Renal cortex interstitium (tissue), 15 donors: ENCODE measurements at places on chromosomes 16 and 17.

GRCh38 chr17:27379888-27380533, 76.2 kb upstream of the KSR1 start:
- no peak for DNase-seq

DNA sequence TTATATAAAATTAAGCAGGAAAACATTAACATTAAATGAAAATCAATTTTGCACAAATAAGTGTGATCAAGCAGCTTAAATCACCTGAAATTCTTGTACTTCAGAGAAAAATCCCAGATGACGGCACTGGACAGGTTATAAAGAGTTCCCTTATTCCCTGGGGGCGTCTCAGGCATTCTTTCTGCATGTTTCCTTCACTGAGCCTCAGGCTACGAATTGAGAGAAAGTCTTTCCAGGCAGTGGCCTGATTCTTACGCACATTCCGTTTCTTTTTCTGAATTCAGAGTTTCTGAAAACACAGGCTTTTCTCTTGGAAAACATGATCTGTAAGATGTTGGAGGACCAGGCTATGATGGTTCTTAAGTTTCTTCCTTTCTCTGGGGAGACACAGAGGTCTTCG, 22.1 kb upstream of the PITPNM3 start:
- DNase-seq: no peak

DNA sequence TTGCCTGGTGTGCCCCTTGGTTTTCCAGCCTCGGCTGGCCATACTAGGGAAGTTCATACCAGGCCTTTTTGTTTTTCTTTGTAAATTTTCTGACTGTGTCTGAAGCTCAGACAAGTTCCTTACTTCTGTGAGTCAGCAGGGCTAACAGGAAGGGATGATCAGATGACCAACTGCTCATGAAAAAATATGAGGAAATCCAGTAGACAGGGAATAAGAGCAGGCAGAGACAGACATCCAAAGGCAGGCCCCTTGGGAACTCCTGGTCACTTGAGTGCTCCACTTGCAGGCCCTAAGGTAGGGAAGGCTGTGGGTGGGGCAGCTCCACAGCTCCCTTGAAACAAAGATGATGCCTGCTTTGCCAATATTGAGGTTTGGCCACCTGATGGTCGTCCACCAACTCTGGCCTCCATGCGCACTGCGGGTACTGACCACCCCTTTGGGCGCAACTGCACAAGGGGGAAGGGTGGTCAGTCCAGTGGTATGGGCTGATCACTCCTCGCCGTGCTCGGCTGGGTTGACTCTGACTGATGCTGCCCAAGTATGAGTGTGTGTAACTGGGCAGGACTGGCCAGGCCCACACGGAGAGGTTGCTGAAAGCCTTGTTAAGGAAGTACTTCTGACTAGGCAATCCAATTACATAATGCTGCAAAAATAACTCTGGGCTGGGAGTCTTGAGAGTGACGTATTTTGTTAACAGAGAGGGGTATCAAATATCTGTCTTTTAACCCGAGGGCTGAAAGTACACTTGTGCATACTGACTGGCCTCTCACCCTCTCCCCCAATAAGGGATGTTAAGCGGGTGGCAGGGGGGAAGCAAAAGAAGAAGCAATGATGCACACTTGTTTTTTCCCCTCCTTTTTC, 20.8 kb upstream of the ZFHX3 start:
- no peak for DNase-seq

DNA sequence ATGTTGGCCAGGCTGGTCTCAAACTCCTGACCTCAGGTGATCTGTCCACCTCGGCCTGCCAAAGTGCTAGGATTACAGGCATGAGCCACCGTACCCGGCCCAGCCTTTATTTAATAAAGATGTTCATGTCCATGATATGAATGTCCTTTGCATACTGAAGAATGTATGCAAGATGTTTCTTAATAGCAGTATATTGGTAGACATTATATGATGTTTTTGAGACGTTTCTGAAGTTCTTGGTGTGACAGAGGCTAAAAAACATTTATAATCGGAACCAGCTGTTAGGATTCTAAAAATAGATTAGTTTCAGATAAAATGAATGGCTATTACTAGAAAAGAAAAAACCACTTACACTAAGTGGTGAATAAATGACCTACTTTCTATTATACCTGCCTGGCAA, 11.8 kb downstream of the PDZD9 start:
- no peak for DNase-seq

DNA sequence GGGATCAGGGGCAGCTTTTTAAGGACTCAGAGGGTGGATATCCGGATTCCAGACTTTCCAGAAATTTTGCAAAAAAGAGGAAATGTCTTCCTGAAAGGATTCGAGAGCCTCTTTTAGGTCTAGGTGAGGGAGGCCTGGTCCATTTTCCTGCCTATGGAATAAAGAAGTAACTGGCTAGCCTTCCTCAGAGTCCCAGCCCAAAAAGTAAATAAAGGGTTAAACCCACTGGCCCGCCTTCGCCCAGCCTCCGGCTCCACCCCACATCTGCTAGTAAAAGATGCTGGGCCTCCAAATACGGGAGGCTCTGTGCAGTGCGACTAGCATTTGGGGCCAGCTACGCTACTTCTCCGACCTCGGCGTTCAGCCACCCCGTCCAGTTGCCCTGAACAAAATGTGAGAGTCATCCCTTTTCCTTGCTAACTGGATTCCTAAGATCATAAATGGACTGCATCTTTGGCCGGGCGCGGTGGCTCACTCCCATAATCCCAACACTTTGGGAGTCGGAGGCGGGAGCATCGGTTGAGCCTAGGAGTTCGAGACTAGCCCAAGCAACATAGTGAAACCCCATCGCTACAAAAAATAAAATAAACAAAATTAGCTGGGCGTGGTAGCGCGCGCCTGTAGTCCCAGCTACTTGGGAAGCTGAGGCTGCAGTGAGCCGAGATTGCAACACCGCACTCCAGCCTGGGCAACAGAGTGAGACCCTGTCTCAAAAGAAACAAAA, 824 bp upstream of the MPP2 start:
- DNase-seq: no peak

- no peak for DNase-seq
Measured at GRCh38 chr17:67491009-67491680, 114.1 kb downstream of the PITPNC1 start.

DNA sequence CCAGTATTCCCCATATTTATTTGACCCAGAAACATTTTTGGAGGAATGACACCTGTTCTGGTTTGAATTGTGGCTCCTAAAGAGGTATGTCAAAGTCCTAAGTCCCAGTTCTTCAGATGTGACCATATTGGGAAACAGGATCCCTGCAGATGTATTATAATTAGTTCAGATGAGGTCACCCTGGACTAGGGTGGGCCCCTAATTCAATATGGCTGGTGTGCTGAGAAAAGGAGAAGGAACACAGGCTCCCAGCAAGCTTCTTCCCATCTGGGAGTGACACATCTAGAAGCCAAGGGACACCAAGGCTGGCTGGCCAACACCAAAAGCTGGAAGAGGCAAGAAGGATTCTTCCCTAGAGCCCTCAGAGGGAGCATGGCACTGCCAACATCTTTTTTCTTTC, 3.8 kb upstream of the GCSH start:
- DNase-seq: no peak

DNA sequence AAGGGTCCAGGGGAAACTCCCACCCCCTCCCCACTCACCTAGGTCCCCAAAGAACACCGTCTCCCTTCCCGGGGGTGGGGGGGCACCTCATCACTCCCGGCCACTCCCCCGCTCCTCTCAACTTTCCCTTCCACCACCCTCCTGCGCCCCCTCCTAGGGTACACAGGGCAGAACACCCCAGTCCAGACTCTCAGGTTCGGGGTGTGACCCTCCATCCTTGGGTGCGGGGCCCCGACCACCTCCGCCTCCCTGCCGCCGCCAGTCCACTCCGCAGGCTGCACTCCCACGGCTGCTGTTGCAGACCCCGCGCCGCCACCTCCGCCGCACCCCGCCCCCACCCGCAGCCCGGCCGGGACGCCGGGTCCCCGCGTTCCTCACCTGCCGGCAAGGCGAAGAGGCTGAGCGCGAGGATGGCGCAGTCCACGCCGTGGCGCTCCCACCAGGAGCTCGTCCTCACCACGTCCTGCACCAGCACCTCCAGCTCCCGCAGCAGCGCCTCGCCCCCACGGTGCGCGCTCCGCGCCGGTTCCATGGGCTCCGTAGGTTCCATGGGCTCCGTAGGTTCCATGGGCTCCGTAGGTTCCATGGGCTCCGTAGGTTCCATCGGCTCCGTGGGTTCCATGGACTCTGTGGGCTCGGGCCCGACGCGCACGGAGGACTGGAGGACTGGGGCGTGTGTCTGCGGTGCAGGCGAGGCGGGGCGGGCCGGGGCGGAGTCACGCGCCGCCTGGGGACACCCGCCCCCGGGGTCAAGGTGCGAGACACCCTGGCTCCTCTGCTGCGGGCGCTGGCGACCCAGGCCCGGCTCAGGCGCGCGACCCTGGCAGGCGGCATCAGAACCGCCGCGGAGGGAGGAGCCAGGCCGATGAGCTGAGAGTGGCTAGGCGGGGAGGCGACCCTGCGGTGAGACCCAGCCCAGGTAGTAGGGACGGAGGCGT, at the start of gene FADS6:
Gene FADS6, minus strand, starts transcription at position 660 of the 938 bp plus-strand sequence. Its CDS starts 38 bp downstream, at position 622.
- DNase-seq: no peak

DNA sequence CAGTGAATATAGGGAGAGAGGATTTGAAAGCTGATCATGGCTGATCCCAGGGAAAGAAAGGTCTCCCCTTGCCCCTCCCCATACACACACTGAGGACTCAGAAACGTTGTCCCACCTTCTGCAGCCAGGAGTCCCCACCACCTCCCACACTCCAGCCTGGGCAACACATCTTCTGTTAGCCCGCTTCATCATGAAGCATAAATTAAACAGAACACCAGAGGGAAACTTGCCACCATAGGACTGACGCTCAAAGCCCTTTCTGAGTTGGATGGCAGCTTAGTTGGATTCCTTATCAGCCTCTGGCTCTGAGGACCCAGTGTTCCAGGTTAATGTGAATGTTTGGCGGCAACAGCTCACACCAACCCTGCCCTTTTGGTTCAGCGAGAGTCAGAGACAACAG, 33.9 kb downstream of the ARHGAP27 start:
- no peak for DNase-seq

- DNase-seq: no peak
Measured at GRCh38 chr17:62737513-62737912, 70.6 kb downstream of the MARCHF10 start.

- no peak for DNase-seq
Measured at GRCh38 chr16:13397126-13397525, 495.7 kb downstream of the SHISA9 start.

GRCh38 chr17:69450918-69451317, 36.4 kb downstream of the MAP2K6 start:
- no peak for DNase-seq

DNA sequence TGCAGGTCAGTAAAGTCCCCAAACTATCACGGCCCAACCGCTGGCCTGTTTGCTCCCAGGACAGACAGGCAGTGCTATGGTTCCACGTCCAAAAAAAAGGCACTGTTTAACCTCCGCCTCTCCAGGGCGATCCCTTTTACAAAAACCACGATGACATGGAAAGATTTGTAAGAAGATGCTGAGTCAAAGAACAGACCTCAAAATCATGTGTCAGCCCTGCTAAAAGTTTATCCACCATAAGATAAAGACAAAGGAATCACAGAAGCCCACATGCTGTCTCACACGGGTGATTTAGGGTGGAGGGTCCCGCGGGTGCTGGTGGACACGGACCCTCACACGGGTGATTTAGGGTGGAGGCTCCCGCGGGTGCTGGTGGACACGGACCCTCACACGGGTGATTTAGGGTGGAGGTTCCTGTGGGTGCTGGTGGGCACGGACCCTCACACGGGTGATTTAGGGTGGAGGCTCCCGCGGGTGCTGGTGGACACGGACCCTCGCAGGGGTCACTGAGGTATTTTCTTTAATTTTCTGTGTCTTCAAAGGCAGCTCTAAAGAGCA, 117.2 kb upstream of the METRNL start:
- no peak for DNase-seq

DNA sequence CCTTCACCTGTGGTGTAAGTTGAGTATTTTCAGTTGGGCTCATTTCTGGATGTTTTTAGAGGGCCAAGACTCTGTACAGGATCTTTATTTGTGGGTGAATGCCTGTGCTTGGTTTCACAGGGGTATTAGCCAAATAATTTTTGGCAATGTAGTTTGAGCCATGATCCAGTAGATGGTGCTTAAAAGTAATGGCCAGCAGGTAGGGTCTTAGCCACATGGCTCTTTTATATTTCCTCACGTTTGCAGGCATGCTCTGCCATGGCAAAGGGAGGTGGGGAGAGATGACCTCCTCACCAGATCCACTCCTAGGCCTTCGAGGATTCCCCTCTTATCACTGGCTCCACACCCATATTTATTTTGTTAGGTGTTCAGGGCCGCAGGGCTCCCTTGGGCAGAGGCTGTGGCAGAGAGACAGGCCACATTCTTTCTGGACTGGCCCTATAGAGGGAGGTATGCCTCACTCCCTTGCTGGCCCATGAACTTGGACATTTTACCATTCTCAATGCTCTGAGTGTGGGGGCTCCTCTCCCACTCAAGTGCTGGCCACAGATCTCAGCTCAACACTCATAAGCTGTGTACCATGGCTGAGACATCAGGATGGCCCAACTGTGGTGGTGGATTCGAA, 417.1 kb downstream of the XYLT1 start:
- no peak for DNase-seq

DNA sequence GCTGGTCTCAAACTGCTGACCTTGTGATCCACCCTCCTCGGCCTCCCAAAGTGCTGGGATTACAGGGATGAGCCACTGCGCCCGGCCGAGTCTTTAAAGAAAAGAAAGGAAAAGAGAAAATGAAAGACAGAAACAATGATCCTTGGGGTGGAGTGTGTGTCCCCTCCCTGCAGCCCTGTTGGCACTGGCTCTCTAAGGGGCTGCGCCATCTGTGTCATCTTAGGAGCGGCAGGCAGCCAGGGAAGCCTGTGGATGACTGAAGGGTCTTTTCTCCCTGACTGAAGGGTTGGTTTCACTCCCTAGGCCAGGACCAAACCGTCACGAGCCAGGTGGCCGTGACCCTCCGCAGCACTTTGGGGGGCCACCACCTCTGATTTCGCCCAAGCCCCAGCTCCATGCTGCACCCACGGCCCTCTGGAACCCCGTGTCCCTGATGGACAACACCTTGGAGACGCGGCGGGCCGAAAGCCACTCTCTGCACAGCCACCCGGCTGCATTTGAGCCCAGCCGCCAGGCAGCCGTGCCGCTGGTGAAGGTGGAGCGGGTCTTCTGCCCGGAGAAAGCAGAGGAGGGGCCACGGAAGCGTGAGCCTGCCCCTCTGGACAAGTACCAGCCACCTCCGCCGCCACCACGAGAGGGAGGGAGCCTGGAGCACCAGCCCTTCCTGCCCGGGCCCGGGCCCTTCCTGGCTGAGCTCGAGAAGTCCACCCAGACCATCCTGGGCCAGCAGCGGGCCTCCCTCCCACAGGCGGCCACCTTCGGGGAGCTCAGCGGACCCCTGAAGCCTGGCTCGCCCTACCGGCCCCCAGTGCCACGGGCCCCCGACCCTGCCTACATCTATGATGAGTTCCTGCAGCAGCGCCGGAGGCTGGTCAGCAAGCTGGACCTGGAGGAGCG, 27.7 kb downstream of the GINS2 start:
- DNase-seq: no peak

- DNase-seq: no peak
Measured at GRCh38 chr16:90018297-90018651, 982 bp downstream of the DBNDD1 start.
